ENCODE measurements at places on chromosomes 7 and 10.

DNA sequence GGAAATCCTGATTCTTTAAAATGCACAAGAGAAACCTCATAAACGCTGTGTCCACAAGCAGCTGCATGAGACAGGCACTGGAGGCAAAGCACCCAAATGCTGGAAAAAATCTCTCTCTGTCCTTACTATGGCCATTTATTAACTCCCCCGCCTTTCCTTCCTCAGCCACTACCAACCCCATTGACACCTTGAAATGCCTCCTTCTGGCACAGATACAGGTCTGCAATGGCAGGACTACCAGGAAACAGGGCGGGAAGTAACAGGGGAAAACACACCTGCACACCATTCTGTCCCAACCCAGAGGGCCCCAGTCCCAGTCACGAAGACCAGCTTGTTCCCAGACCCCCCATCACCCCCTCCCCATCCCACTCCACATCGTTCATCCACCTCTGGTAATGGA, 224.3 kb downstream of the PARD3 start:
- no peak for DNase-seq

DNA sequence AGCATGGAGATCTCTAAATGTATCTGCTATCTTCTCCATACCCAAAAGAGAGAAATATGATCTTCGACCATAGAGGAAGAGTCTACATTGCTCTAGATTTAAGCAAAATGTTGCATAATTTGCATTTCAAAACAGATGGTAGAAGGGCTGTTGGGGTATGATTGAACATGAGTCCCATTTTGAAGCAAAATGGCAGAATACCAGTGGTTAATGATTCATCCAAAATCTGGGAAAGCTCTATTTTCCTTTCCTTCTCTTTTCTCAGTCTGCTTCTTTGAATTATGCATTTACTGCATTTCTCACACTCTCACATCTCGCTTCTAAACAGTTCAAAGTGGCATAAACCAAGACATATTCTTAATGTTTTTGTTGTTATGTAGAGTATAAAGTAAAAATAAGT, 178.5 kb downstream of the MACC1 start:
- no peak for DNase-seq

DNA sequence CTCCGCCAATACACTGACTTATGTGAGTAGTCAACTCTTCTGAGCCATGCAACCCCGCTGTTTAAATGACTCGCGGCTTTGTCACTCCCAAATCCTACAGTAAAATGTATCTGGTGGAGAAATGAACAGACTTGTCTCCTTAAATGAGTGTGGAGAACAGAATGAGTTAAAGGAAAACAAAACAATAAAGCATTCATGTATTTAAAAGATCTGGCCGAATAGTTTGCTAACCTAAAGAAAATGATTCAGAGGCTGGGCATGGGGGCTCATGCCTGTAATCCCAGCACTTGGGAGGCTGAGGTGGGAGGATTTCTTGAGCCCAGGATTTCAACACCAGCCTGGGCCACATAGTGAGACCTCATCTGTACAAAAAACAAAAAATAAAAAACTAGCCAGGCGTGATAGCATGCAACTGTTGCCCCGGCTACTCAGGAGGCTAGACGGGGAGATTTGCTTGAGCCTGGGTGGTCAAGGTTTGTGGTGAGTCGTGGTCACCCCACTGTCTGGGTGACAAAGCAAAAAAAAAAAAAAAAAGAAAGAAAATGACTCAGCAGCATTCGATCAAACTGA, 86.5 kb upstream of the PFKP start:
- no peak for DNase-seq

GRCh38 chr10:103475437-103475836, 3.6 kb downstream of the CALHM3 start:
- DNase-seq, result no peak

- no peak for DNase-seq
Measured at GRCh38 chr7:14430926-14431325, 441.5 kb upstream of the ETV1 start.

GRCh38 chr7:148967032-148967372, 61.3 kb downstream of the PDIA4 start:
- no peak for DNase-seq

GRCh38 chr10:90849956-90850749, 7.7 kb downstream of the HTR7 start:
- no peak for DNase-seq

DNA sequence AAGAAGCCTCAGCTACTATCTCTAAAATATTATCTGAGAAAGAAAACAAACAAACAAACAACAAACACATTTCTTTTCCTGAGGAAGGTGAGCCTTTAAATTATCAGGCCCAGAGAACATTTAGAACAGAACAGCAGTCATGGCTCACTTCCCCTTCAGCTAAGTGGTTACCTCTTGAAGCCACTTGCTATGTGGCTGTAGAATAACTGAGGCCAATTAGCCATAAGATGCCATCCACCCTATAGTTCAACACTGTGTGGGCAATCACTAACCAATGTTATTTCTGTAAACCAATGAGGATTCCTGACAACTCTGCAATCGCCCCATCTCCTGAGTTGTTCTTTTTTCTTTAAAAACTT, 3.7 kb upstream of the UPP1 start:
- DNase-seq, result no peak
